HT-29 (cell line): ENCODE measurements at places on chromosomes 11 and 22.
A peak's percentile ranks its signal among the peaks of the same experiment; 100 is the strongest.

- no peak for DNase-seq
Measured at GRCh38 chr11:118896921-118897591, 13.4 kb downstream of the CXCR5 start.

DNA sequence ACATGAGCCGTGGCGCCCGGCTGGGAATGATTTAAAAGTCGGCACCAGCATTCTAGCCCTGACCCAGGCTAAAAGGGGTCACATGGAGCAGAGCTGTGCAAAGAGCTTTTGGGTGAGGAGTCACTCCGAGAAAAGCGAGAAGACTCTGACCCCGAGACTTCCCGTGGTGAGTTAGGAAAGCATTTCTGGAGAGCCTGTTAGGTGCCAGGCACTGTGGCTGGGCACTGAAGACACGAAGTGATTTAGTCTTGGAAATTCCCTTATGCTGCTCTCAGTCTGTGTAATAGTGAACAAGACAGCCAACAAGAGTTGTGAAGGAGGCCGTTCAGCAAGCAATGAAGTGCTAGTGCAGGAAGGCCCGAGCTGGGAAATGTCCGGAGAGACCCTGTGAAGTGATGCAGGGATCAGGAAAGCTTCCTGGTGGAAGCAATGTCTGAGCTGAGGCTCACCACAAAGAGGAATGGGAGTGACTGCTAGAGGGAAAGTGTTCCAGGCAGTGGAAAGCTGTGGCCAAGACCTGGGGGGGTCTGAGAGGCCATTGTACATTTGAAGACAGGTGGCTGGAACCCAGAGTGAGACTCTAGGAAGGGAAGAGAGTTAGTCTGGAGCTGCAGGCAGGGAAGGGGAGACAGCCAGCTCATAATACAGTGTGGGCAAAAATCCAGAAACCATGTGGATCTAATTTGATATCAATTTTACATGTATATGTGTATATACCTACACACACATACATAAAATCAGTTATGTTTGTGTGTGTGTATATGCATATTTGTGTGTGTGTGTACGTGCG is 31.6 kb downstream of the MARK2 start:
- DNase-seq, result no peak

GRCh38 chr11:17921659-17922415 is 91.0 kb downstream of the SERGEF start:
- no peak for DNase-seq

- DNase-seq, result no peak
Measured at GRCh38 chr11:6228520-6228919, 5.9 kb downstream of the FHIP1B start.

GRCh38 chr11:134957540-134958335 is 545.7 kb upstream of the B3GAT1 start:
- DNase-seq, result no peak

DNA sequence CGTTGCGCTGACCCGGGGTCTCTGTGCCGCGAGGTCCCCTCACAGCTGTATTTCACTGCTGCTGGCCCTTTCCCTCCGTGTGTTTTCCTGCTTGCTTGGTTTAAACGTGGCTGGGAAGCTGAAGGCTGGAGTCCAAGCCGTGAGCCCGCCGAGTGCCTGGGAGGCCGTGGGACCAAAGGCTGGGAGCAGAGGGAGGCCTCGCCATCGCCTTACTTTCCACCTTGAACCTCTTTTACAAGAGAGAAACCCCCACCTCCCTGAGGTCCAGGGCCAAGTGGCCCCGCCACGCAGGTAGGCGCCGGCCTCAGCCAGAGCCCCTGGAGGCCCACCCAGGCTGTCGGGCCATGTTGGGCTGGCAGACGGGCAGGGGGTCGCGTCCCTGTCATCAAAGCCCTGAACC is 411.6 kb downstream of the TBC1D22A start:
- no peak for DNase-seq

DNA sequence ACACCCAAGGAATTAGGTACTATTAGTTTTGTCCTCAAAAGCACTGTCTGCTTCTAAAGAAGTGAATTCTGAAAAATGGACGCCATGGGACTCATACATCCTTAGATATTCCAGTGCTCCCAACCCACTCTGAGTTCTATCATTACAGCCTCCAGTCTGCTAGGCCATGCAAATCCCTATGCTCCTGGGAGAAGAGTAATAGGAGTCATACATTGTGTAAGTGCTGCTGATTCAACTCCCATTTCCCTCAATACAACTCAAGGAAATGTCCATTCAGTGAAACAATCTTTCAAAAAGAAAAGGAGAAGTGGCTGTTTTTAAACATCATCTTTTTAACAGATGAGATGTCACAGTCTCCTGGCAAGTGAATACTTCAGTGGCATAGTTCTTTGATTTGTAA is 590.2 kb upstream of the LRRC4C start:
- no peak for DNase-seq

- peak; percentile 0 for DNase-seq
Measured at GRCh38 chr22:17009640-17010291, 1.7 kb upstream of the GAB4 start.

GRCh38 chr11:55854704-55855103 is 16.2 kb downstream of the OR5D16 start:
- no peak for DNase-seq

GRCh38 chr22:50357756-50358155 is 14.6 kb downstream of the PPP6R2 start:
- no peak for DNase-seq

DNA sequence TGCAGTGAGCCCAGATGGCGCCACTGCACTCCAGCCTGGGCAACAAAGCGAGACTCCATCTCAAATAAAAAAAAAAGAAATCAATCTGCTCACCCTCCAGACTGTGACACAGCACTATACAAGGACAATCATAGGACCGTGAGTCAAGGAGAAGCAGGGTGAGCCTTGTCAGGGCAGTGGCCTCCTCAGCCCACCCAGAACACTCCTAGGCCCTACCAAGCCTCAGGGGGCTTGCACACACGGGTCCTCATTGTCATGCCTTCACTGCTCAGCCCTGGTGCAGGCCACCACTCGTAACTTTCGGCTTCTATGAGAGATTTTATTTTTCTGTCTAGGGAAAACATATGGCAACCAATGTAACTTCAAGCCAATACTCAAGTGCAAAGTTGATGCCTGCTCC is 35.8 kb downstream of the DGCR2 start:
- DNase-seq, result no peak

- no peak for DNase-seq
Measured at GRCh38 chr11:21350613-21351012, 681.2 kb downstream of the NELL1 start.

GRCh38 chr11:59011655-59012397 is 72.5 kb downstream of the GLYATL1 start:
- DNase-seq, result no peak

GRCh38 chr22:27986937-27987336 is 67.9 kb upstream of the PITPNB start:
- DNase-seq, result no peak

DNA sequence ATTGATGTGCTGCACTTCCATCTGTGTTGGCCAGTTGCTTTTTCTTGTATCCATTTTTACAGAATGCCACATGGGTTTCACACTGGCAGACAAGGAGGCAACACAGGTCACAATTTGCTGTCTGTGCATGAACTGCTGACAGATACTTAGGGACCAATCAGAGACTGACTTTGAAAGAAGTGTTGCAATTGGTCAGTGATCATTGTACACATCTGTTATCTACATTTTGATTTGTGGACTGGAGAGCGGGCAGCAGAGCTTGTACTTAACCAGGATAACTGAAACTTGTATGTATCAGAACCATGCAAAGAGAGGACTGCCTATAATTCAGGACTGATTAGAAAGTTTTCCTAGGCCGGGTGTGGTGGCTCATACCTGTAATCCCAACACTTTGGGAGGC is 21.8 kb downstream of the PRR5 start:
- peak; percentile 31 for DNase-seq

DNA sequence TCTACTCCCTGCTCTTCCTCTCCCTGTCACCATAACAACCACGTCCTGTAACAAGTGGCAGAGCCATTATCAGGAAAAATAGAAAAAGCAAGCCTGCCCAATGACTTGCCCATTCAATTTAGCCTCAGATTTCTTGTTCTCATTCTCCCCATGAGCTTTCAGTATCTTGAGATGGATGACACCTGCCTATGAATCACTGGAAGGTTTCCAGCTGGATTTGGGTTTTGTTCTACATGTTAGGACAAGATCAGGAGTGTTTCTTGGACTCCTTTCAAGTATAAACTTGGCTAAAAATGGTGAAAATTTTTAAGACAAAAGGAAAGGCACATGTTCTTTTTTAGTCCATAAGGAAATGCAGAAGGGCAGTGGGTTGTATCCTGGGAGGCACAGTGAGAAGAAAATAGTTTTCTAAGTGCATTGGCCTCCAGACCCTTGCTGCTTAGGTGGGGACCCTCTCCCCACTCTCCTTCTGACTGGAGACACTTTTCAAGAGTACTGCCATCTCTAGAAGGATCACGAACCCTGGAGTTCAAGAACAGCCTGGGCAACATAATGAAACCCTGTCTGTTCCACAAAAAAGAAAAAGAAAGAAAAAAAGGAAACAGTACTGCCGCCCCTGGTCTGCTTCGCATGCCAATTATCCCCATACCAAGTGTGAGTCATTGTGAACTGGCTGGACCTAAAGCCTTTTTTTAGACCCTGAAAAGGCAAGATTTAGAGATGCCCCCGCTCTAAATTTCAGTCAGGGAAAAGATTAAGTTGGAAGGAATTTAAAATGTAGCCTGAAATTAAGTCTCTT is 51.0 kb downstream of the MTNR1B start:
- no peak for DNase-seq

- DNase-seq, result no peak
Measured at GRCh38 chr22:28013611-28014010, 94.6 kb upstream of the PITPNB start.

DNA sequence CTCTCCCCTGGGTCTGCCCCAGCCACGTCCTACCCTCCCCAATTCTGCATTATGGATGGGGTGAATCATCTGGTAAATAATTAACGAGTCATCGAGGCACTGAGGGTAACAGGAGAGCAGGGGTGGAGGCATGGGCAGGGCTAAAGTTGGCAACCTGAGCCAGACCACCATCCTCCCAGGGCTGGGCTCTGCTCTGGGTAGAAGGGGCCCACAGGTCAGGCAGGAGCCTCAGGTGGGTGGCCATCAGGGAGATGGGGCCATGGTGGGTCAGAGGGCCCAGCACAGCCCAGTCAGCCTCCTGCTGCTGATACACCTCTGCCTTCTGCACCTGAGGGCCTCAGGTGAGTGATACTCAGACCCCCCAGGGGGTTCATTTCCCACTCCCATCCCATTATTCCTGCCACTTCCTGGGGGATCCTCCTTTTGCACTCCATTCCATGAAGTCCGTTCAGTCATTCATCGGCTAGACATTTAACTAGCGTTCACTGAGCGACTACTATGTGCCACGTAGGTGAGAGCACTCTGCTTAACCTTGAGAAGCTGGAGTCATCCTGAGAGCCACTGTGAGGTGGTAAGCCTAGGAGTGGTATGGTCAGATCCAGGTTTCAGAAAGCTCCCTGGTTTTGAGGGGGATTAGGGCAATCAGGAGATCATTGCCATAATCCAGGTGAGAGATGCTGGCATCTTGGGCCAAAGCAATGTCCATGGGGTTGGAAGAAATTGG is at the start of gene VSIG10L2:
Gene VSIG10L2, plus strand, starts transcription at position 248 of the 724 bp plus-strand sequence. Its CDS starts 12 bp downstream, at position 260.
- no peak for DNase-seq

DNA sequence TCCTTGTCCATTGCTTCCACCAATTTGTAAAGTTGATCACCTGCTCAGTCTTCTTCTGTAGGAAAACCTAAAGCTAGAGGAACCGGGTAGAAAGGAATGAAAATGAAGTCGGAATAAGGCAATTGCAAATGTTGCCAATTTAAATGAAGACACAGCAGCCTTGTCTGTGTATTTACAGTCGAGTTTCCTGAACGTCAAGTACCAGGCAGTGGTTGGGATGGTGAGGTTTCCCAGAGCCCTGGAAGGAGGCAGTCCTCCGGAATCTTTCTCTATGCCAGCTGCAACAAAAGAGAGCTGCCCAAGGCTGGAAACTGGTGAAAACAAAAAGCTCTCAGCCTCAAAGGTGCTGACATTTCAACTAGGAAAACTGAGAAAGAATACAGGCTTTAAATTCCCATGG is 17.7 kb downstream of the MAJIN start:
- no peak for DNase-seq
